ENCODE measurements at places on chromosomes 11 and 22.

GRCh38 chr11:130415731-130416529 lies 12.5 kb downstream of the ADAMTS8 start:
- no peaks in the 10 kb centered on the region for H3K4me1 ChIP-seq
- H3K4me3 ChIP-seq = no peak overlapping the region
- no peaks in the 10 kb centered on the region for H3K36me3 ChIP-seq
- no peaks in the 10 kb centered on the region for H3K27me3 ChIP-seq
- no peak overlapping the region for H3K27ac ChIP-seq

- H3K36me3 ChIP-seq = no peaks in the 10 kb centered on the region
- no peak overlapping the region for H3K27ac ChIP-seq
- H3K4me3 ChIP-seq = no peak overlapping the region
- no peak for DNase-seq
- H3K27me3 ChIP-seq = no peaks in the 10 kb centered on the region
Measured at GRCh38 chr22:45640941-45641621, 30.6 kb upstream of the ATXN10 start.

- no peak overlapping the region for H3K27ac ChIP-seq
- H3K36me3 ChIP-seq = no peaks in the 10 kb centered on the region
- H3K4me1 ChIP-seq = no peaks in the 10 kb centered on the region
- no peak for DNase-seq
- no peak overlapping the region for H3K4me3 ChIP-seq
Measured at GRCh38 chr11:118126082-118126838, 26.4 kb downstream of the SCN4B start.

- peaks cover 32% of the 10 kb centered on the region for H3K4me1 ChIP-seq
- H3K4me3 ChIP-seq = no peak overlapping the region
- H3K27me3 ChIP-seq = no peaks in the 10 kb centered on the region
- DNase-seq = no peak
Measured at GRCh38 chr11:78801161-78801884, 226.7 kb upstream of the NARS2 start.

DNA sequence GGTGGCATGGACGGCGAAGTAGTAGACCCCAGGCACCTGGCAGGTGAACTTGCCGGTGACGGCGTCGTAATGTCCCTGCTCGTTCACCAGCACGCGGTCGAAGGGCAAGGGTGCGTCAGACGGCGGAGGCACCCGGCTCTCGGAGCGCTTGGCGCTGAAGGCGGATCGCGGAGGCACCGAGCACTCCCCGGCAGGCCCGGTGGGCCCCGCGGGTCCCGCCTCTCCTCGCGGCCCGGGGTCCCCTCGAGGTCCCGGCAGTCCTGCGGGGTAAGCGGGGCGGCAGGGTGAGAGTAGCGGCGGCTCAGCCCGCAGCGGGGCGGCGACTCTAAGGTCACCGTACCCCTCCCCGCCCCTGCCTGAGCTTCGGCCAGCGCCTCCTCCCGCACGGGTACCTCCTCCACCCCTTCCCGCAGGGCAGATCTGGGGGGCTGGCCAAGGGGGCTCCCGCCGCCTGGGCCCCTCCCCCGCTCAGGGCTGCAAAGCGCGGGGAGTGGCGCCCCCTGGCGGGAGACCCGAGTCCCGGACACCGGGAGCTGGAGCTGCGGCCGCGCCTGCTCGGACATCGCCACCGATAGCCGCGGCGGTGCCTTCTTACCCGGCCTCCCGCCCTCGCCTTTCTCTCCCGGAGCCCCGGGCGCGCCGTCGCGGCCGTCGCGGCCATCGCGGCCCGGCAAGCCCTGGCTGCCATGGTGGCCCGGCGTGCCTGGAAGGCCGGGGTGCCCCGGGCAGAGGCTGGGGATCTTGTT lies 921 bp downstream of the C1QTNF5 start:
- no peak for DNase-seq
- H3K4me1 ChIP-seq = peaks cover 57% of the 10 kb centered on the region
- H3K36me3 ChIP-seq = no peaks in the 10 kb centered on the region
- peak overlapping the region; percentile 85 for H3K4me3 ChIP-seq
- no peaks in the 10 kb centered on the region for H3K27me3 ChIP-seq

DNA sequence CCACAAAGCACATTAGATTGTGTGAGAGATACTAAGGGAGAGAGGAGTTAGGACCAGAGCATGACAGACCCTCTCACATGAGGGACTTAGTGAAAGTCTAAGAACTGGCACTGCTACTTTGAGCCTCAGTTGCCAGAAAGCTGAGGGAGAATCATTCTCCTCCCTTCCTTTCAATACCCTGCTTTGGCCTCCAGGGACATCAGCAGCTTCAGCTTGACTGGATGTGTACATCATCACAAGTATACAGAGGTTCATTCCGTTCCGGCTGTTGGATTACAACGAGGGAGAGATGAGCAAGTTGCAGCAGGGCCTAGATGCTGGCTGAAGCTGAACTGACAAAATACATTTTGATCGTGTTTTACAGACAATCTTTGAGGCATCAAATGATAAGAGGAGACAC lies 15.7 kb upstream of the ANO5 start:
- no peak overlapping the region for H3K27ac ChIP-seq
- no peaks in the 10 kb centered on the region for H3K27me3 ChIP-seq
- no peaks in the 10 kb centered on the region for H3K36me3 ChIP-seq
- H3K4me1 ChIP-seq = no peaks in the 10 kb centered on the region

Data from vagina (tissue), 2 donors.